ENCODE measurements at places on chromosomes 6 and 20.
A peak's percentile ranks its signal among the peaks of the same experiment; 100 is the strongest.

DNA sequence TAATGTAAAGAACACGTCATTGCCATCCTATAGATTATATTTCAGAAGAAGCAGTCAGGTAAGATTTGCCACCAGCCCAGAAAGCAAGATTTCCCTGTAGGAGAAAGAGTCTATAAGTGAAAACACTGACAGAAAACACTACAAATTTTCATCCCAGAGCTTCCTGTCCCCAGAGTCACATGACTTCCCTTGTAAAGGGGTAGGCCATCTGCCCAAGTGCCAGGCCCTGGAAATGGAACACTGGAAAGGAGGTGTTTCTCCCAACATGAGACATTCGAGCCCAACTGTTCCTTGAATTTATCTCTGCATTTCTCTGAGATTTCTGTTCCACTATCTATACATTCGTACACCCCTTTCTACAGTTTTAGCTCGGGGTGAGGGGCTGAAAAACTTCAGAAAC, 46.9 kb downstream of the RAMACL start:
- DNase-seq: no peak

GRCh38 chr6:143901885-143902750, 37.8 kb downstream of the ZC2HC1B start:
- no peak for DNase-seq

DNA sequence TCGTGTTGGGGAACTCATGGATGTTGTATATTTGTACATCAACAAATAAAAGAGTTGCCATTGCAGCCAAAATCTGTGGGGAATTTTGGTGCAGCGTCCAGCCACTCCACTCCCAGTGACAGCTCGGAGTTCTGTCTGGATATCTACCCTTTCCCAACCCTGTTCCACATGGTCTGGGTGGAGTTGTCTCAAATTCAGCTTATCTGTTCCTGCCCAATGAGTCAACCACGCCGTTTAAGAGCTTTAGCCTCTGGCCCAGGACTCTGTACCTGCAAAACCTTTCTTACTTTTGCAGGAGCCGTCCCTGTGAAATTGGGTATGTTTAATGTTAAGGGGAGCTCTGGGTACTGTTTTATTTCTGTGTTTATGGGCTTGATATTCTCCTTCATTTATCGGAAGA, 33.9 kb upstream of the OVOL2 start:
- no peak for DNase-seq

GRCh38 chr6:105163183-105163582, 16.6 kb downstream of the POPDC3 start:
- no peak for DNase-seq

DNA sequence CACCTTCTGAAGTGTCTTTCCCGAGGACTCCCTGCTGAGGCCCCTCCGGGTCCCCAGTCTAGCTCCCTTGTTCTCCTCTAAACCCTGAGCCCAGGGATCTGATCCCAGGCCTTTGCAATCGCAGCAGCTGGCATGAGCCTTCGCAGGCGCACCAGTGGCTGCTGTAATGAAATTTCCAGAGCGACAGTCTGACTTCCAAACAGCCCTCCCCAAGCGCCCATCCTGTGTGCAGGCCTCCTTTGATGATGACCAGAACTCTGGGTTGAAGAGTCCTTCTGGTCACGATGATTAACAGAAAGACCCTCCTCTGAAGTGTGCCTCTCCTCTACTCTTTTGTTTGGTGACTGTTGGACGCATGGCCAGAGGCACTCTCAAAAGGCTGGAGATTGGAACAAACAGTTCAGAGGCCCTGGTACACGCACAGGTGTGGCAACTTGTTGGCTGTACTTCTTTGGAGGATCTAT, 89.1 kb upstream of the MPC1 start:
- DNase-seq: no peak

DNA sequence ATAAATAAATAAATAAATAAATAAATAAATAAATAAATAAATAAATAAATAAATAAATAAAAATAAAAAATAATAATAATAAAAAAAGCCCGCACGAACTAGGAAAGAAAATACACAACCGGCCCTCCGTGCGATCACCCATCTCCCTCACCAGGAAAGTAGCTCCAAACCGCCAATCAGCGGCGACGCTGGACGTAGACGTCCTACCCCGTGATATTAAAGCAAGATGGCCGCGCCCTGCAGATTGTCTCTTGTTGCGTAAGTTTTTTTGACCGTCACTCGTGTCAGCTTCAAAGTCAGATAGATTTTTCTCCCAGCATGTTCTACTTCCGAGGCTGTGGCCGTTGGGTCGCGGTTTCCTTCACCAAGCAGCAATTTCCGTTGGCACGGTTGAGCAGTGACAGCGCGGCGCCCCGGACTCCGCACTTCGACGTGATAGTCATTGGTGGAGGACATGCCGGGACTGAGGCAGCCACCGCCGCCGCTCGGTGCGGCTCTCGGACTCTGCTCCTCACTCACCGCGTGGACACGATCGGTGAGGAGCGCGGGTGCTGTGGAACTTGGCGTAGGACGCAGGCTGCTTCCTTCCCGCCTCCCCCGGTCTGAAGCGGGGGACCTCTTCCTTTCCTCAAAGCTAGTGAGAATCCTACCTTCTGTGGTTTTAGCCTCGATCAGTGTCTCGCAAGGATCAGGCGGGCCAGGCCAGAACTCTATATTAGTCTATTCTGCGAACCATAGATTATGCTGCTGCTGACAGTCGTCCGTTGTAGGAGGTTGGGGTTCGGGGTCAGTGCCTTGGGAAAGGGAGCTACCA, at the start of gene MTO1:
TSS of gene MTO1 (plus strand) at position 201 of the 814 bp plus-strand sequence. CDS start at position 319, 118 bp downstream.
- DNase-seq: peak; percentile 88

DNA sequence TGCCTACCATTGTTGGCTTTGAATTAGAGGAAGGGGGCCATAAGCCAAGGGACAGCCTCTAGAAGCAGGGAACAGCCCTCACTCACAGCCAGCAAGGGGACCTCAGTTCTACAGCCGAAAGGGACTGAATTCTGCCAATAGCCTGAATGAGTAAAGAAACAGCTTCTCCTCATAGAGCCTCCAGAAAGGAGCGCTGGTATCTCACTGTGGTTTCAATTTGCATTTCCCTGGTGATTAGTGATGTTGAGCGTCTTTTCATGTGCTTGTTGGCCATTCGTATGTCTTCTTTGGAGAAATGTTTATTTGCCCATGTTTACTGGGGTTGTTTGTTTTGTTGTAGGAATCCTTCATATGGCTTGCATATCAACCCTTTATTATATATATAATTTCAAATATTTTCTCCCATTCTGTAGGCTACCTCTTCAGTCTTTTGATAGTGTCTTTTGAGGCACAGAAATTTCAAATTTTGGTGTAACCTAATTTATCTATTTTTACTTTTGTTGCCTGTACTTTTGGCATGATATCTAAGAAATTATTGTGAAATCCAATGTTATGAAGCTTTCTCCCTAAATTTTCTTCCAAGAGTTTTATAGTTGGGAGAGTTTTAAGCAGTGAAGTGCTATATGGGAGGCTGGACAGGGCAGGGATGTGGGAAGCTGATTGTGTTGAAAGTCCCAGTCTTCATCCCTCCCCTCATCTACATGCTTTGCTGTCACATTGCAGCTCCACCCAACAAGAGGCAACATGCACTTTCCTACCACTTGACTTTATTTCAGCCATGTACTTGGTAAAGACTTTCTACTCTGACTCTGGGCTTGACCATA, 82.3 kb upstream of the SHLD1 start:
- no peak for DNase-seq

GRCh38 chr6:155486721-155487294, 31.2 kb upstream of the NOX3 start:
- no peak for DNase-seq

- no peak for DNase-seq
These were observed 57.6 kb upstream of the CCDC28A start for GRCh38 chr6:138716013-138716412.

GRCh38 chr6:137261361-137261760, 42.2 kb upstream of the IFNGR1 start:
- no peak for DNase-seq

GRCh38 chr6:149642829-149643580, 5.5 kb downstream of the KATNA1 start:
- DNase-seq: no peak

- DNase-seq: no peak
These were observed 36.2 kb downstream of the BTBD9 start for GRCh38 chr6:38603496-38603895.

DNA sequence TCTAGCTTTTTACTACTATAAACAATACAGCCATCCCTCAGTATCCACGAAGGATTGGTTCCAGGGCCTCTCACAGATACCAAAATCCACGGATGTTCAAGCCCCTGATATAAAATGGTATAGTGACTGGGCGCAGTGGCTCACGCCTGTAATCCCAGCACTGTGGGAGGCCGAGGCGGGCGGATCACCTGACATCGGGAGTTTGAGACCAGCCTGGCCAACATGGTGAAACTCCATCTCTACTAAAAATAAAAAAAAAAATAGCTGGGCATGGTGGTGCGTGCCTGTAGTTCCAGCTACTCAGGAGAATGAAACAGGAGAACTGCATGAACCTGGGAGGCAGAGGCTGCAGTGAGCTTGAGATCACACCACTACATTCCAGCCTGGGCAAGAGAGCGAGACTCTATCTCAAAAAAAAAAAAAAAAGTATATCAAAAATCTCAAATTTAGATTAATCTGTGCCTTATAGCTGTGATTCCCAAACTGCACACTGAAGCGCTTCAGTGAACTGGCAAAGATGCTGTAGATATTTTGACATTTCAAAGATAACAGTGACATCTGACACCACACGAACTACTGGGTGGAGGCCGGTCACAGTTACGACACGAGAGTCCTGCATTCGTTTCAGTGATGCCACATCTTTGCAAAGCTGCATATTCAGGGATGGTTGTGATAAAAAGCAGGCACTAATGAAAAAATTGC, 38.3 kb downstream of the MRS2 start:
- DNase-seq: no peak

DNA sequence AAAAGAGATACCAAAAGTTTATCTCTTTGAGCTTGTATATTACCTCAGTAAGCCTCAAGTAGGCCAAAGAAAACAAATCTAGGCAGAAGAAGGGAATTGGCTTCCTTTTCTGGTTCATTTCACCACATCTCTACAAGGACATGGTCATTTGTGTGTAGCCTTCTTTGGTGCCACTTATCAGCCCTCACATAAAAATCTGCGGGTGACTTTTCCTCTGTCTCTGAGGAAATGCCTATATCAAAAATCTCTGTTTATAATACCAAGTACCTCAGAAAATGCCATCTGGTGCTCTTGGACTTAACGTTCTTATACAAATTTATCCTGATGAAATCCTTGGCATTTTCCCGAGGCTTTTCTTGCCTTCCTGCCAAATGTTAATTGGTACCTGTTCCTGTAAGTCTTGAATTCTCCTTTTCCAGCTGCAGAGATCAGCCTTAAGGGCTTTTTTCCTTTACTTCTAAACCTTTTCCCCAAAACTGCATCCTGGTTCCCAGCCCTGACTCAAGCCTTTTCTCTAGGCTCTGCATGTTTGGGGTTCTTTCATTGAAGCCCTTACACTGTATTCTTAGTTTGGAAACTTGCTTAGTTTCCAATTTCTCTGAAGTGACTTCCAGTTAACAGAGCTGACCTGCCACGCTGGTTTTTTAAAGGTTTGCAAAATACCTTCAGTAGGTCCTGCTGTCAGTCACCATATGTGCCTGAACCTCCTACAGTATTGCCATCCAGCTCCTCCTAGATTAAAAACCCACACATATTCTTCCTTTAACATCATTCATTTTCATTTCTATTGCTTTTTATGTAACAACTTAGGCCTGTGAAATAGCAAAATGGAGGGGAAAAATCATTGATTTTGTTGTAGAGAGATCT, 191.2 kb upstream of the PREP start:
- no peak for DNase-seq

DNA sequence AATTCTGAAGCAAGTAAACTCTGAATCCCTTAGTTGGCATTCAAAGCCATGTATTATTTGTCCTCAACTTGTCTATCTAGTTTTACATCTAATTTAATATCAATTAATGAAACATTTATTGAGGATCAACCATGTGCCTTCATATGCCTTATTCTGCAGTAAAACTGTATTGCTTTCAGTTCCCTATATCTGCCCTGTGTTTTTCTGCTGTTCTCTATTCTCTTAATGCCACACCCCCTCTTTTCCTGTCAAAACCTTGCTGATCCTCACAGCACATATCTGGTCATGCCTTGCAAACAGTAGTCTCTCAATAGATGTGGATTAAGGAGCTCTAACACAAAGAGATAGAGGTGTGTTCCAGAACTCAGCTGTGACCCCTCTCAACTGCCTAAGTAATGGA, 2.0 kb downstream of the FIG4 start:
- DNase-seq: no peak

GRCh38 chr20:47466213-47466612, 35.5 kb upstream of the NCOA3 start:
- DNase-seq: no peak

GRCh38 chr6:85436411-85436810, 13.5 kb upstream of the NT5E start:
- no peak for DNase-seq

- DNase-seq: no peak
These were observed 9.6 kb upstream of the HSF2 start for GRCh38 chr6:122389704-122390372.

GRCh38 chr6:128487055-128487454, 33.3 kb downstream of the PTPRK start:
- DNase-seq: no peak

DNA sequence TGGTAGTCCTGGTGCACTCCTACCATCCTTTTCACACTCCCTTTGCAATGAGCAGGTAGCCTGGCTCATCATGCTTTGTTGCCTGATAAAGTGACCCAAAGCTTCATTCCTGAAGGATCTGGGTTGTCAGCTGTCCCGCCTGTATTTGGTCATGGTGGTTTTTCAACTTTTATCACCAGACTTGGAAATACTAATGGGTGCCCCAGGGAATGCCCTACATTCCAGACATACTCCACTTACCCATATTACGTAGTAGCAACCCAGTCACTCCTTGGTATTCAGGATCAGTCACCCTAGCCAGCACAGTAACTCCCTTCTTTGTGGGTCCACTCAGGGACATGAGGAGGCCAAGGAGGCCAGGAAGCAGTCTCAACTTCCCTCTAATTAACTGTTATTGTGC, 199.2 kb downstream of the MAFB start:
- peak; percentile 9 for DNase-seq

DNA sequence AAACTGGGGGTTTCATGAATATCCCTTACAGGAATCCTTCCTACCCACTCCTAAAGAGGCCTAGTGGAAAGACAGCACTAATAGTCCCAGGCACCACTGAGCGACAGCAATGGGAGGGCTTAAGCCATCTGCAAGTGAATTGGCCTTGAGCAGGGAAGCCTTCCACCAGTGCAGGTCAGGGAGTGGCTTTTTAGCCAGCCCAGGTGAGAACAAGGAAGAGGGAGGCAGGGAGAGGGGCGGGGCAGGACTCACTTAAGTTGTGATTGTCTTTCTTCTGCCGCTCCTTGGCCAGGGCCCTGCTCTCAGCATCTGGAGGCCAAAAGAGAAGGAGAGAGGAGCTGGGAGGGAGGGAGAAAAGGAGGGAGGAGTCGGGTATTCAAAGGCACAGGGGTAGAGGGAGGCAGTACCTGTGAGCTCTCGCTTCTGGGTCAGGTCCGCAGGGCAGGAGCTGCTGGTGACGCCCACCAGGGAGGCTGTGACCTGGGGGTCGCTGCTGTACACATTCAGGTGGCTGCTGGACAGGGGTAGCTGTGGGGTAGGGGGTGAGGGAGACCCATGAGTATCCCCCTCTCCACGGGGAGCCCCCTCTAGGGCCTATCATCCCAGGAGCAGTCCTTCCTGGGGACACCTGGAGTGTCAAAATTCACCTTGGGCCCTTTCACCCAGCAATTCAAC, 47.8 kb downstream of the TFEB start:
- no peak for DNase-seq

Data from COLO829 (cell line).